ENCODE measurements at places on chromosomes 1 and 21.
A peak's percentile ranks its signal among the peaks of the same experiment; 100 is the strongest.

DNA sequence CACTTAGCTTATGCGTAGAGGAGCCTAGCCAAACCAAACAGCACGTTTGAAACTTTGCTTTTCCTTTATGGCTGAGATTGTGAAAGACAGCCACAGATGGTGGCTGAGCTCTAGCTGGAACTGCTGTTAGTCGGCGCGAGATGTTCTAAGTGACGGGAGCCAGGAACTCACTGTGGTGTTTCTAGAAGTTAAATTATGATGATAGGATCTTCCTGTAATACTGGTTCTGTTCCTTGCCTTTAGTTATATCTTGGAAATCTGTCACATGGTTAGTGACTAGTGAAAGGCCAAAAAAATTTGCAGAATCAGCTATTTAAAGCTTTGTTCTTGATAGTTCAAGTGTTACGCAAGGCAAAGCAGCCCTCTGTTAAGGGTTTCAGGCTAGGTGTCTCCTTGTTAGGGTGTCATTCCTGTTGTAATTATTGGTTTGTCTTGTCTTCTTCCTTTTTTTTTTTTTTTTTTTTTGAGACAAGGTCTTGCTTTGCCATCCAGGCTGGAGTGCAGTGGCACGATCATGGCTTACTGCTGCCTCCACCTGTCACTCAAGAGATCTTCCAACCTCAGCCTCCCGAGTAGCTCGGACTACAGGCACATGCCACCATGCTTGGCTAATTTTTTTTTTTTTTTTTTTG is 22.6 kb downstream of the AK4 start:
- DNase-seq, result peak; percentile 45

- DNase-seq, result no peak
Measured at GRCh38 chr1:175884369-175884768, 141.0 kb upstream of the TNR start.

DNA sequence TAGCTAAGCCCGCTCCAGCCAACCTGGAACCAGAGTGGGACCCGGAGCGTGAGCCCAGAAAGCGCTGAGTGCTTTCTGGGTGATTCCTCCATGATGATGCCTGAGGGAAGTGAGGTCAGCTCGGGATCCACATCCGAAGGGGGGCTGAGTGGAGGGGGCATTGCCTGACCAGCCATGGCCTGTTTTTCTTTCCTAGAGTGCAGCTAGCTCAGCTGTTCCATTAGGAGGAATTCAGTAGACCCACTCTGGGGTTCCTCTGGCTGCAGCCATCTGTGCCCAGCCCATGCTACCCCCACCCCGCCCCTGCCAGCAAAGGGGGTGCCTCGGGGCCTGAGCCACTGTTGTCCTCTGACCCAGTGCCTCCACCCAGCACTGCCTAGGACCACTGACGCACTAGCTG is 9.6 kb upstream of the SLC25A34 start:
- DNase-seq, result no peak

DNA sequence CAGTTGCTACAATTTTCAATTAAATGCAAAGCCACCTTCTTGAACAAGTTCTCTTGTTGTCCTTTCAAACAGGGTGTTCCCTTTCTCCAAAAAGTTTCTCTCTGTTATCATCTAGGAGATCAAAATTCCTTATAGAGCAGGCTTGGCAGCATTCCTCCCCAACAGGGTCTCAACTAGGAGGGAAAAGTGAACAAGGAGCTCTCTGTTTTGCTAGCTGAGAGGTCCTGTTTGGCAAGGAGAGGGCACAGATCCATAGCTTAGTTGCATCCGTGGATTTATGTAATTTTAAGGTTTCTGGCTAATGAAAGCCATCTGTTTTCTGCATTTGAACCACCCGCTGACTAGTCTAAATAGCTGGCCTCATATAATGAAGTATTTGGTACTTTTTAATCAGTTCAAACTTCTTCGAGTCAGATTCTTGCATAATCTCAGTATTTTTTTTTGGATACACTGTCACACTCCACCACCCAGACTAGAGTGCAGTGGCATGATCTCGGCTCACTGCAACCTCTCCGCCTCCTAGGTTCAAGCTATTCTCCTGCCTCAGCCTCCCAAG is 54.0 kb downstream of the APP start:
- no peak for DNase-seq

DNA sequence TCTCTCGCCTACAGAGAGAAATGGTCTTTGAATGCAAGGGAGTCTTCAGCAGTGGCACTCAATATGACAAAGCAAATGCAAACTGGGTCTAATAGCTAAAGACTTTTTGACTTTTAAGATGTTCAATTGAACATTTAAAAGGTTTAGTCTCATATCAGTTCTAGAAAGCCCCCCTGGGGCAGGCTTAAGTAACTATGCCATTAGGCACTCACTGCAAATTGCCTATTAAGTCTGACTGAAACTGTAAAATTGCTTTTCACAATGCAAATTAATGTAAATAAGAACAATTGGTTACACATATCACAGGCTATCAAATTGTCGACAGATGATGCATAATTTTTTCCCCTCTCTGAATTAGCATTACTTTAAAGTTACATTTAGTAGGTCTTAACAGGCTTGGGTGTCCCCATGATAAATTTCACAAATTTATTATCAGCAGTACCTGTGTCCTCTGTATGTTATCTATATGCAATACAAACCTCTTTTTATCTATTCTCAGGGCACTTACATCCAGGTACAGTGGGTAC is 329.1 kb downstream of the LRRIQ3 start:
- no peak for DNase-seq

DNA sequence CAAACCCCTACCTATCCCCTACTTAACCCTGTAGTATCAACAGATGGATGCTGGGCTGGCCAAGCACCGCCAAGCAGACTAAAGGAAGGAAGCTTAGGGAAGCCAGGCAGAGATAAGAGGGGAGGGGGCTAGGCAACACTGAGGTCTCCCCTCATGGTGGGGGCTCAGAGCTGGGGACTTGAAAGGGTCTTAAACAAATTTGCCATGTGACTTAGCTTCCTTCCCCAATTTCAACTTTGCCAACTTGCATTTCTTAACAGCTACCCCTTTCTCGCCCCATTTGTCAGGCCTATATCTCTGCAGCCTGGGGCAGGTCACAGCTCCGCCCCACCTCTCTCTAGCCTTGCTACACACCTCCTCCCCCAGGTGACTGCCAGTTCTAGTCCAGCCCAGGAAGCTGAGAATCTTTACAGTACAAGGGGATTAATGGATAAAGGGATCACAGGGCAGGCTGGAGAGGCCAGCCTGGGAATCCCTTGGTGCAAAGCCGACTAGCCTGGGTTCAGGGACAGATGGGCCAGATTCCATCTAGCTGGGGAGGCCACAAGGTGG is 3.4 kb downstream of the KIF21B start:
- peak; percentile 20 for DNase-seq

DNA sequence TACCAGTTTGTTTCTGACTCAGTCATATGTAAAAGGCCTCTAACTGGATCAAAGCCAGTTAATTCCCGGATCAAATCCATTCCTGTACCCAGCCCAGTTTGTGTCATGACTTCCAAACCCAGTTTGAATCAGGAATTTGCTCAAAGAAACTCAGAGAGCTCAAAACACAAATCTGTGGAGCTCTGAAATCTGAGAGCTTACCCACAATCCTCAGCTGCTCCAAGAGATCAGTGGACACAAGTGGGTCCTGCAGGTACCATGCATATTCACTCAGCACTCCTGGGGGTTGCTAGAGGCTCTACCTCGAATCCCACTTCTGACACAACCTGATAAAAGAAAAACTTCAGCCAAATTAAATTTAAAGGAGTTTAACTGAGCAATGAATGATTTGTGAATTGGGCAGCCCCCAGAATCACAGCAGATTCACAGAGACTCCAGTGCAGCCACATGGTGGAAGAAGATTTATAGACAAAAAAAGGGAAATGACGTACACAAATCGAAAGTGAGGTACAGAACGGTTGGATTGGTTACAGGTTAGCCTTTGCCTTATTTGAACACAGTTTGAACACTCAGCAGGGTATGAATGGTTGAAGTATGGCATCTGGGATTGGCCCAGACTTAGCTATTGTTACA is 11.9 kb upstream of the MRPL55 start:
- no peak for DNase-seq

DNA sequence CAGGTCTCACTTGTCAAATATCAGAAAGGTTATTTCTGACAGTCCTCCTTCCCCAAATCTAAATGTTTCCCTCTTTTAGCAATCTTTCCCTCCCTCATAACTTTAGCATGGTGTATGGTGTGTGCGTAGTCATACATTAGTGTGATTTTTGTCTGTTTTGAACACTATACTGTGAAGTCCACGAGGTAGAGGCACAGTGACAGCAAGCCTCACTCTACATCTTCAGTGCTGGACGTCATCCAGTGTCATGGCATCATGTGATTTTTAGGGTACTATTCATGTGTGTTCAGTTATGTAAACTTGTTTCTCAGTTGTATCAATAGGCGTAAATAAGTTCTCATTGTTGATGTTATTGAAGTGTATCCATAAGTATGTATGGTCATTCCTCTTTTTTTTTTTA is 39.1 kb downstream of the DYRK1A start:
- DNase-seq, result no peak

- no peak for DNase-seq
Measured at GRCh38 chr1:227935826-227936225, 11.9 kb downstream of the WNT9A start.

GRCh38 chr1:244219802-244220201 is 168.7 kb downstream of the ZBTB18 start:
- no peak for DNase-seq

GRCh38 chr1:3419415-3420204 is 34.9 kb upstream of the ARHGEF16 start:
- no peak for DNase-seq

GRCh38 chr1:227769047-227769935 is 34.1 kb downstream of the SNAP47 start:
- no peak for DNase-seq

DNA sequence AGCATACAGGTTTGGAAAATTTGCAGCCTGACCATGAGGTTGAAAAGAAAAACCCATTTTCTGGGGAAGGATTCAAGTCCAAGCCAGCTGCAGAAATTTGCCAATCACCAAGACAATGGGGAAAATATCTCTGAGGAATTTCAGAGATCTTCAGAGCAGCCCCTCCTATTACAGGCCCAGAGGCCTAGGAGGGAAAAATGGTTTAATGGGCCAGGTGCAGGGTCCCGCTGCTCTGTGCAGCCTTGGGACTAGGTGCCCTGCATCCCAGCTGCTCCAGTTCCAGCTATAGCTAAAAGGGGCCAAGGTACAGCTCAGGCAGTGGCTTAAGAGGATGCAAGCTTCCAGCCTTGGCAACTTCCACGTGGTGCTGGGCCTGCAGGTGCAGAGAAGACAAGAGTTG is 113.5 kb downstream of the GABPA start:
- no peak for DNase-seq

DNA sequence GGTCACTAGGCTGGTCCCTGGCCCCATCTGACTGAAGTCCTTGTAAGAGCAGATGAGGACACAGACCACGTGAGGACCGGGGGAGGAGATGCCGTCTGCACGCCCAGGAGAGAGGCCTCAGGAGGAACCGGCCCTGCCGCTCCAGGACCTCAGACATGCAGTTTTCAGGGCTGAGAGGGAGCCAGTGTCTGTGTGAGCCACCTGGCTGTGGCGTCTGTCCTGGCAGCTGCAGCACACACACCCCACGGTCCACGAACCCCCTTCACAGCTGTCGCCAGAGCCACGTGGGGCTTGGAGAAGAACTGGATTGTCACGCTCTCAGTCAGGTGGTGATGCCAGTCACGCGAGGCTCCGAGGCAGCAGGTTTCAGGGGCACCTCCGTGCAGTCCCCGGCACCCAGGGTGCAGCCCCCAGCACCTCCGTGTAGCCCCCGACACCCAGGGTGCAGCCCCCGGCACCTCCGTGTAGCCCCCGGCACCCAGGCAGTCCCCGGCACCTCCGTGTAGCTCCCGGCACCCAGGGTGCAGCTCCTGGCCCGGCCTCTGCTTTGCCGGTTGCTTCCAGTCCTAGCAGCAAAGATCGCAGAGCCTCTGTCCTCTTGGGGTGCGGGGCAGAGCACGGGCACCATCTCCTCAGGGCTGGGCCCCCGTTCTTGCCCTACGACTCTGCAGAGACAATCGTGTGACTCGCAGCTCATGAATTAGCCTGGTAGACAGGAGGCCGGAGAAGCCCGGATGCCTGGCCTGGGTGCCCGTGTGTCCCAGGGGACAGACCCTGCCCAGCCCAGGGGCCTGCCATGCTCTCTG is 19.0 kb upstream of the SUMO3 start:
- DNase-seq, result no peak

DNA sequence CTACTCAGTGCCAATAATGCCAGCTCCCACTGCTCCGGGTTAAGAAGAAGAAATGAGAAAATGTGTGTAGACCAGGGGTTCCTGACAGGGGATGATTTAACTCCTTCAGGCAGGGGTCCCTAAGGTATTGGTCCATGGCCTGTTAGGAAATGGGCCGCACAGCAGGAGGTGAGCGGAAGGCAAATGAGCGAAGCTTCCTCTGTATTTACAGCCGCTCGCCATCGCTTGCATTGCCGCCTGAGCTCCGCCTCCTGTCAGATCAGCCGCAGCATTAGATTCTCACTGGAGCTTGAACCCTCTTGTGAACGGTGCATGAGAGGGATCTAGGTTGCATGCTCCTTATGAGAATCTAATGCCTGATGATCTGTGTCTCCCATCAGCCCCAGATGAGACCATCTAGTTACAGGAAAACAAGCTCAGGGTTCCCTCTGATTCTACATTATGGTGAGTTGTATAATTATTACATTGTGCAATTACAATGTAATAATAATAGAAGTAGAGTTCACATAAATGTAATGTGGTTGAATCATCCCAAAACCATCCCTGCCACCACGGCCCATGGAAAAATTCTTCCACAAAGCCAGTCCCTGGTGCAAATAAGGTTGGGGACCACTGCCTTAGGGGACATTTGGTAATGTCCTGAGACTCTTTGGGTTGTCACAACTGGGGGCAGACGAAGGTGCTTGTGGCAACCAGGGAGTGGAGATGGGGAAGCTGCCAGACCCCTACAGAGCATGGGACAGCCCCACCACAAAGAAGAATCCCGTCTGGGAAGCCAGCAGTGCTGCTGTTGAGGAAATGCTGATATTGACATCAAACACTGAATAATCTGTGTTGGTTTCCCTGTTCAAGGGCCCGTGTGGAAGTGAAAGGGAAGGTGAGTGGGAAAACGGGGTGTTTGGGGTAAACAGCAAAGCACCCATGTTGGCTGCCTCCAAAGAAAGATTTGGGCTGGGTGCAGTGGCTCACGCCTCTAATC is 60.8 kb downstream of the DHRS3 start:
- no peak for DNase-seq

- DNase-seq, result peak; percentile 35
Measured at GRCh38 chr1:109397581-109398342, at the start of gene SORT1. SORT1 (minus strand) TSS chr1:109397918; CDS start chr1:109397892, 26 bp downstream.

GRCh38 chr21:45522986-45523385 is 19.3 kb downstream of the SLC19A1 start:
- DNase-seq, result no peak

DNA sequence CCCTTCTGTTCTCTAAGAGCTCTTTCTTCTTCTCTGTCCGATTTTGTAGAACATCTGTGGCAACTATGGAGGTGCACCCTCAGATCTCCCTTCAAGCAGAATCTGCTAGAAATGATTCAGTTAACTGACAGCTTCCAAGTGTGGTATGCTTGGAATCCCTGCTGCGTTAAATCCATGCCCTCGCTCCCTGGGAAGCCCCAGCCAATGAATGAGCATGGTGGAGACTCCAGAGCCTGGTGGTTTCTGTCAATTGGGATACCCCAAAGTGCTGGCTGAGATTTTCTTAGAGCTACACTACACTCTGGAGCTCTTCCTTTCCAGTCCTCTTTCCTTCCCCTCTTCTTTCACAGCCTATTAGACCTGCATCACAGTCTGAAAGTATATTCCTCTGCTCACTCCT is 116.3 kb upstream of the C1orf21 start:
- DNase-seq, result no peak

- DNase-seq, result no peak
Measured at GRCh38 chr1:90512441-90512840, 204.7 kb downstream of the BARHL2 start.
